ENCODE measurements at places on chromosomes 3 and 15.

DNA sequence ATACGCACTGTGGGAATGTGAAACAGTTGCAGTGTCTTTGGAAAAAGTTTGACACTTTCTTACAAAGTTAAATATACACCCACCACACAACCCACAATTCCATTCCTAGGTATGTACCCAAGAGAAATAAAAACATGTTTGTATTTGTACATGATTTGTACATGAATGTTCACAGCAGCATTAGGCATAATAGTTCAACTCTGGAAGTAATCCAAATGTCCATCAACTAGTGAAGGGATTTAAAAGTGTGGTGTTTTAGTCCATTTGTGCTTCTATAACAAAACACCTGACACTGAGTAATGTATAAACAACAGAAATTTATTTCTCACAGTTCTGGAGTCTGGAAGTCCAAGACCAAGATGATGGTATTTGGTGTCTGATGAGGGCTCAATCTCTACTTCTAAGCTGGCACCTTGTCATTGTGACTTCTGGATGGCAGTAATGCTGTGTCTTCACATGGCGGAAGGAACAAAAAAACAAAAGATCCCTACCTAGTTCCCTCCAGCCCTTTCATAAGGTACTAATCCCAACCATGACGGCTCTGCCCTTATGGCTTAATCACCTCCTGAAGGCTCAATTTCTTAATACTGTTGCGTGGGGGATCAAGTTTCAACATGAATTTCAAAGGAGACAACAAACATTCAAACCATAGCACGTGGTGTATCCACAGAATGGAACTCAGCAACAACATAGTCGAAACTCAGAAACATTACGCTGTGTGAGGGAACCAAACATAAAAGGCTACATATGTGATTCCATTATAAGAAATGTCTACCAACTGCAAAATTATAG is 120.5 kb downstream of the AQP9 start:
- no peak for DNase-seq

DNA sequence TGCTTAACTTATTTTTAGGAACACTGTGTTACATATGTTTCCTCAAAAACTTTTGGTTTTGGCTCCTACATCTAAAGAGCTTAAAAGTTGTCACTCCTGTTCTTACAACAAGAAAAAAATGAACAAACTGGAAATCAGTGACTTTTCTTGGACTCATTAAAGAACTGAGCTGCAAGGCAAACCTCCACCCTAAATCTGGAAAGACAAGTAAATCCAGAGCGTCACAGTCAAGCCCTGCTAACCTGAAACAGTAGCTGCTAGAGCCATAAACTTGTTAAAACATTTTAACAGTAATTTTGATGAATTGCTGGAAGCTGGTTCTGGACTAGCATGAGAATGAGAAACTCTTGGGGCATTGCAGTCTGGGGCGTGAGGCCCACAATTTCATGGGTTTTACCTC is 350.5 kb upstream of the COL8A1 start:
- no peak for DNase-seq

- no peak for DNase-seq
These were observed 12.7 kb upstream of the ZNF609 start for GRCh38 chr15:64447536-64448315.

DNA sequence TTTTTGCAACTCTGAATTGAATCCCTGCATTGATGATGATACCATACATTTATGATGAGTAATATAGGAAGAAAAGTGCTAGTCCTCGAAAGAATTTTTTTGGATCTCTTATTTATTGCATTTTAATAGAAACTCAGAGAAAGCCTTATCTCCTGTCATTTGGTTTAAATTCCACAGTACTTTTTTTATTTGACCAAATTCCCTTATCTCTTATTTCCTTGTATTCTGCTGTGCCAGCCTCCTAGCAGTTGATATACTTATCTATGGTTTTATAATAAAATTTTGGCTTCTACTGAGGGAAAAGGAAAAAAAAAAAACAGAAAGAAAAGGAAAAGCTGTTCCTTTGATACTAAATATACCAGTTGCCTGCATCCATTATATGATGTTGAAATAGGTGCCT is 535.1 kb upstream of the NR2F2 start:
- DNase-seq: no peak

DNA sequence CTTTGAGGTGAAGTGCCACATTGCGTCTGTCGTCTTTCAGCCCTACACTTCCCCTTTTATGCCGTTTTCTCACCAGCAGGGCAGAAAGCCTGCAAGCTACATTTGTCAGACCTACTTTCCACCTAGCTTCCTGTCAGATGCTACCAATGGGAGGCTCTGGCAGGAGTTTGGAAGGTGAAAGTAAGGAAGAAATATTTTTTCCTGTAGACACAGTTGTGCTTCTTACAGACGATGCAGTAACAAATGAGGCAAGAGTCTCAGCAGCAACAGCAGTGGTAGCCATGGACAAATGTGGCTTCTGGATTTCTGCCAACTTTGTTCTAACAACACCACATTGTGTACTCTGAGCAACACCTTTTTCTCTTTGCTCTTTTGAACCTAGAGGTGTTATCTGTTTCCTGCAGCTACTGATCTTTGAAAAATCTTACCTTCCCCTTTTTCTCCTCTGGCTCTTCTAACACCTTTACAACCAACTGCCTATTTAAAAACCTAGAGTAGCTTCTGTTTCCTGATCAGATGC is 70.6 kb upstream of the STT3B start:
- DNase-seq: no peak

DNA sequence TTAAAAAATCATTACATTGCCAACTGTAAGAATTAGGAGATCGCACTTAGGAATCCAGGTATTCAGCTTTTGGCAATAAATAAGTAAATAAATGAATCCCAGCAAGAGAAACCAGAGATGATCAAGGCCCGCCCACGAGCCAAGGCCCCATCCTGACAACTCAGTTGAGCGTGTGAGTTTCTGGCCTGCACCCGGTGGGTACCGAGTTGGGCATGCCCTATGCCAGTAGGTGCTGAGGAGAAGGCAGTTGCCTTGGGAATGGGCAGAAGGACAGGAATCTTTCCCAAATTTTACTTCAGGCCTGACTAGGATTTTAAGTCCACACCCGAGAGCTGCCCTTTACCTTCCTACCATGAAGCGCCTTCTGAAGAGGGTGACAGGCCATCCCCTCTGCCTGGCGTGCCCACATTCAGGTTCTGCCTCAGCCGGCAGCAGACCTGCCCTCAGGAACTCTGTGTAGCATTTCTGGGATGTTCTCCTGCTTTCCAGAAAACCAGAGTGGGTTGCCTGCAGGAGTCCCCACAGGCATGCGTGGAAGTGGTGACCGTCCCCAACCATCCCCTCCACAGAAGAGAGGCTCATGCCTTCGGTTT is 99.3 kb upstream of the ALDH1A3 start:
- no peak for DNase-seq
